ENCODE measurements at places on chromosomes 7 and 10. TPM values are rescaled to one million over a fixed set of nuclear protein-coding genes. Genes with fewer than 3 reads are reported as not detected.

- H3K4me1 ChIP-seq, result peaks cover 4% of the 10 kb centered on the region
- no peaks in the 10 kb centered on the region for H3K27me3 ChIP-seq
- H3K4me3 ChIP-seq, result no peak overlapping the region
Measured at GRCh38 chr10:17175551-17175950, 25.9 kb downstream of the TRDMT1 start.

DNA sequence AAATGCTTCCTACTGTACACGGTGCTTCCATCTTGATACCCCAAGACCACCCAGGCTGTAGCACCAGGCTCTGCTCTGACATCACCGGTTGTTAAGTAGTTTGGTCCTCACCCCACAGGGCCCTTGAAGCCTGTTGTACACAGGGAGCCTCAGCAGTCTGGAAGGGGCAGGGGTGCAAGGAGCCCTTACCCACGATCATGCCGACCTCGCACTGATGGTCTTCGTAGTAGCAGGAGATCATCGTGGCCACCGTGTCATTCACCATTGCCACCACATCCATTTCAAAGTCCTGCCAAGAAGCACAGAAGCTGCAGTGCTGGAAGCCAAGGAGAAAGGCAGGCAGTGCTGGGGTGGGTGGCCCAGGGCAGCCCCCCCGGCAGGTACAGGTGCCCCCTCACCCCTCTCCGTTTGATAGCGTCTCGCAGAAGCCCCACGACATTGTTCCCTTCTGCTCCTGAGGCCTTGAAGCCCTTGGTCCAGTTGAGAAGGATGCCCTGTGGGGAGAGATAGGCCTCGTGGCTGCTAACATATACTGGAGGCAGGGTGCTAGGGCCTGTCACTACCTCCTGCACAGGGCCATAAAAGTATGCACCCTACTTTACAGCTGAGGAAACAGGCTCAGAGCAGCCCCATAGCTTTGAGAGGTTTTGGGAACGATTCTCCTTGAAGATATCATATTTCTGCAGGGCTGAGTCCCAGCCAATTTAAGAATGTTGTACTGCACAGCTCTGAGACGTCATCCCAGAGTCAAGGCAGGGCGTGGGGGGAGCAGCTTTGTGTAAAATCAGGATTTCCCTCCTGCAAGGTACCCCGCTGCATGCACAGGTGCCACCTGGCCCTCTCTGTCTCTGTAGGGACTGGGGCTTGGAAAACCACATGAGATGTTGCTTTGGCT is 8.7 kb upstream of the MYL7 start:
- H3K36me3 ChIP-seq, result no peaks in the 10 kb centered on the region
- H3K27ac ChIP-seq, result no peak overlapping the region
- H3K27me3 ChIP-seq, result peaks cover 9% of the 10 kb centered on the region
- DNase-seq, result no peak
- no peak overlapping the region for H3K4me3 ChIP-seq
- no peaks in the 10 kb centered on the region for H3K4me1 ChIP-seq

GRCh38 chr10:71599518-71599917 is 120.1 kb downstream of the C10orf105 start:
- H3K4me3 ChIP-seq, result no peak overlapping the region
- no peak overlapping the region for H3K27ac ChIP-seq
- no peaks in the 10 kb centered on the region for H3K36me3 ChIP-seq
- H3K27me3 ChIP-seq, result peaks cover 8% of the 10 kb centered on the region
- H3K4me1 ChIP-seq, result no peaks in the 10 kb centered on the region

DNA sequence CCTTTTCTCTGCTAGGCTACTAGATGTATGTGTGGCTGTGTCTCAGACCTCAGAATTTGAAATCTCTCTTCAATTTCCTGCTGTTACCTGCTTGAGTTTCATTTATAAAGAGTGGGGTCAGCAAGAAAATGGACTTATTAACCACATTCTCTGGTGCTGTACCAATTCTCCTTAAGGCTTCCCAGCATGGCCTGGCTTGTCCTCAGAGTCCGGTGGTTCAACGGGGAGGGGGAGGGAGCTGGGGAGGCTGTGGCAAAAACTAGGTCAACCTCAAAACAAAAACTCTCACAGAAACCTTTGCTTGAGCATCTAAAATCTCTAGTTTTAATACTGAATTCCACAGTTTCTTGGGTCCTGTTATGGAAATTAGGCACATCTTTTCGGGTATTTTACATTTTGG is 389.1 kb upstream of the COBL start:
- no peak overlapping the region for H3K27ac ChIP-seq
- peaks cover 2% of the 10 kb centered on the region for H3K27me3 ChIP-seq
- no peak overlapping the region for H3K4me3 ChIP-seq
- H3K4me1 ChIP-seq, result peaks cover 2% of the 10 kb centered on the region
- no peak for DNase-seq

The CFTR gene
- total RNA-seq, result 0.18 TPM

The MAPK8 gene
- total RNA-seq, result 53.7 TPM

The ANKRD61 gene
- not detected for total RNA-seq
